Skeletal muscle cell (primary cell): ENCODE measurements at places on chromosomes 1 and 21.

GRCh38 chr1:241551759-241552638 lies 19.8 kb downstream of the KMO start:
- DNase-seq = no peak

- no peak for DNase-seq
Measured at GRCh38 chr1:214259353-214259977, 21.5 kb upstream of the SMYD2 start.

- no peak for DNase-seq
Measured at GRCh38 chr21:41761211-41761933, 5.5 kb downstream of the RIPK4 start.

DNA sequence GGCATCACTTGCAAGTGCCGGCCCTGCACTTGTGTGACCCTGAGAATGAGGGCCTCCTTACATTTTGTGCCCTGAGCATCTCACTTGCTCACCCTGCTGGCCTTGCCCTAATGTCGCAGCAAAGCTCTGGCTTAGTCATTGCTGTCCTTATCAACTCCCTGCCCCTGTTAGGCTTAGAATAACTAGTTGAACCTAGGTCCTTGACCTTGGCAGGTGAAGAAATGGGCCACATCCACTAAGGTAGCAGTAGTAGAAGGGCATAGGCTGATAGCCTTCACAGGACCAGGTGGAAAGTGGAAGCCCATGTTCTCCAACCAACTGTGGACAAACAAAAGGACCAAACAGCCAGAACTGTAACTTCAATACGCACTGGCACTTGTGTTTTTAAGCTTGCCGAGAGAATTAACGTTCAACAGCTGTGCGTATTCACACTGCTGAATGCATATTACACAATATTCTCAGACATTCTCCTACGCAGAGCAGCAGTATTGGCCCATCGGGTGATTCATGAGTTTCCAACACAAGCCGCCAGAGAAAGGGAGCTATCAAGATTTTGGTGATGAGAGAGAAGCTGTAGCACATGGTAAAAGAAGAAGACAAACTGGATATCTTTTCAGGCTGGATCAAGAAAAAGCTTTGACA lies 27.7 kb upstream of the PTGFRN start:
- peak; percentile 96 for DNase-seq

- peak; percentile 7 for DNase-seq
Measured at GRCh38 chr21:25790122-25790877, 55.5 kb downstream of the GABPA start.

DNA sequence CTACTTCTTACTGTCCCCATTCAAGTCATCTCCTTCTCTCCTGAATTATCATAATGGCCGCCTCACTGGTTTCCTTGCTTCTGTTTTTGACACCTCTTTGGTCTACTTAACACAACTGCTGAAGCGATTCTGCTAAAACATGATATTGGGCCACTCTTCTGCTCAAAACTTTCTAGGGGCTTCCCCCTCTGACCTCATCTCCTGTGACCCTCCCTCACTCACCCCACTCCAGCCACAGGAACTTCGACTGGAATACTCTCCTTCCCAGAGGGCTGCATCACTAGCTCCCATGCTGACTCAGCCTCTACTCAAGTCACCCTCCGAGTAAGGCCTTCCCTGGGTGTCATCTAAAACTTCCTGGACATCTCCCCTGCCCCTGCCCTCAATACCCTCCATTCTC lies 35.7 kb downstream of the NRIP1 start:
- no peak for DNase-seq

GRCh38 chr1:81029266-81029665 lies 771.5 kb upstream of the ADGRL2 start:
- DNase-seq = no peak

GRCh38 chr1:234139966-234140365 lies 233.3 kb upstream of the COA6 start:
- peak; percentile 45 for DNase-seq

DNA sequence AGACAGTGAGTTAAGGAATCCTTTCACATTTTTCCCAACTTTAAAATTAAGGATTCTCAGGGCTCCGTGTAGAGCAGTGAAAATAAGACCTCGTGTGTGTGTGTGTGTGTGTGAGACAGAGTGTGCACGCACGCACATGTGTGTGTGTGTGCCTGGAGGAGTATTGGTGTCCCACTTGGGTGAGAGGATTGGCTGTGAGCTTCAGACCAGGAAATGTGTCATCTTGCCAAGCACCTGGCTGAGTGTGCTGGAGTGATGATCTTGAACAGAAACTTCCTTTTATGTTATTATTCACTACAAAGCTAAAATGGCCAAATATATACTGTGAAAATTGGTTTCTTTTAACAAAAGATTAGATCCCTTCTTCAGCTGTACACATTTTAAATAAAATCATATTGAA lies 35.2 kb upstream of the NTPCR start:
- no peak for DNase-seq

GRCh38 chr1:95832370-95832769 lies 598.4 kb downstream of the RWDD3 start:
- DNase-seq = no peak

DNA sequence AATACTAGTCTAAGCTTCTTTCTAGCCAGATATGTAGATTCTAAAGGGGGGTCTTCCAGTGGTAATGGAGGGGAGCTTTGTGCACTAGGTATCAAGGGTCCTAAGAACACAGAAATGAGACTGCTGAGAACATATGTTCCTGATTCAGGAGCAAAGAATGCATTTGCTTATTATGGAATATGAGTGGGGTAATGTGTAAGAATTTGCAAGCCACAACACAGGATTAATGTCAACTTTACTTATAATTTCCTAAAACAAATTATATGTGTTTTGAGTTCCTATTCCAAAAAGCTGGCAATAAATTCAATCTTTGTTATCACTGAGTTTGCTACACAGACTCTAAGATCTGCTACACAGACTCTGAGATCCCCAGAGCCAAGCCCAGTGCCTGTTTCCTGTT lies 357.0 kb upstream of the PTBP2 start:
- no peak for DNase-seq

GRCh38 chr1:152919071-152919470 lies 10.7 kb downstream of the IVL start:
- DNase-seq = no peak

GRCh38 chr1:6866825-6867224 lies 81.6 kb downstream of the CAMTA1 start:
- no peak for DNase-seq

GRCh38 chr1:54287176-54287650 lies 87.2 kb downstream of the MRPL37 start:
- DNase-seq = peak; percentile 78

- DNase-seq = no peak
Measured at GRCh38 chr1:226990133-226990716, 50.1 kb downstream of the COQ8A start.

DNA sequence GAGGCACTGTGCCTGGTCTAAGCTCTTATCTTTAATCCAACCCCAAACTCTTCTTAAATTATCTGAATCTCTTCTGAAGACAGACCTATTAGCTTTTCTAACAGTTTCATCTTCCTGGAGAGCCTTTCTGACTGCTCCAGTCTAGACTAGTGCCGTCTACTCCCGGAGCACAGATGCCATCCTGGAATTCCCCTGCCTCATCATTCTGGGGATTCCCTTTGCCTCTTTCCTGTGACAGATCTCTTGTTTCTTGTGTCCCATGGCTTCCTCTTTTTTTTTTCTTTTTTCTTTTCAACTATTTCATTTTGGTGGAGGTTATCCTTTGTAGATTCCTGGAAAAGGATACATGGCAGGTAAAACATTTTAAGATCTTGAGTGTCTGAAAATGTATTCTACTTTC lies 11.7 kb downstream of the SEMA4A start:
- no peak for DNase-seq

DNA sequence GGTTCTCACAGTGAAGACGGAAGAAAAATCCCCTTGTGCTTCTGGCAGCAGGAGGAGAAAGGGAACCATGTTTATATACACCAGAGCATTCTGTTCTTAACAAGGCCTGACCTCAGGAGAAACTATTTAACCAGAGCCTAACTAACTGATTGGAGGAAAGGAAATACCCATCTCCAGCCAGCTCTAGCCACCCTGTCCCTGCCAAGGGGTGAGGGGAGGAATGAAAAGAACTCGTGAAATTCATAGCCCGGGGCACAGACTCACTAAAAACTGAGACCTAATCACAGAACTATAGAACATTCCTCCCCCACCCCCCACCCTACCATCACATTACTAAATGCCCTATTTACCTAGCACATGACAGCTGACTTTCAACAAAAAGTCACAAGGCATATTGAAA lies 65.0 kb downstream of the KCNH1 start:
- no peak for DNase-seq

GRCh38 chr1:84737590-84737989 lies 47.3 kb upstream of the SSX2IP start:
- DNase-seq = no peak

DNA sequence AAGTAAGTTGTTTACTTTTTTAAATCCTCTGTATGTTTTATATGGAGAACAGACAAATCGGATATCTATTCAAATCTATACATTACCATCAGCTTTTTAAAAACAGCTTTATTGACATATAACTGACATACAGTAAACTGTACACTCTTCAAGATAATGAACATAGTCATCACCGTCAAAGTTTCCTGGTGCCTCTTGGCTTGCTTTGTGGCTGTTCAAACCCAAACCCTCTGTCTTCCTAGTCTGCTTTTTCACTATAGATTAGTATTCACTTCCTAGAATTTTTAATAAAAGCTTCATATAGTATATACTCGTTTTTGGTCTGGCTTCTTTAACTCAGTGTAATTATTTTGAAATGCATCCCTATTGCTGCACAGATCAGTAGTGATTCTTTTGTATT lies 56.4 kb upstream of the TPTE start:
- DNase-seq = no peak

GRCh38 chr1:116139592-116140134 lies 28.5 kb downstream of the MAB21L3 start:
- DNase-seq = no peak

DNA sequence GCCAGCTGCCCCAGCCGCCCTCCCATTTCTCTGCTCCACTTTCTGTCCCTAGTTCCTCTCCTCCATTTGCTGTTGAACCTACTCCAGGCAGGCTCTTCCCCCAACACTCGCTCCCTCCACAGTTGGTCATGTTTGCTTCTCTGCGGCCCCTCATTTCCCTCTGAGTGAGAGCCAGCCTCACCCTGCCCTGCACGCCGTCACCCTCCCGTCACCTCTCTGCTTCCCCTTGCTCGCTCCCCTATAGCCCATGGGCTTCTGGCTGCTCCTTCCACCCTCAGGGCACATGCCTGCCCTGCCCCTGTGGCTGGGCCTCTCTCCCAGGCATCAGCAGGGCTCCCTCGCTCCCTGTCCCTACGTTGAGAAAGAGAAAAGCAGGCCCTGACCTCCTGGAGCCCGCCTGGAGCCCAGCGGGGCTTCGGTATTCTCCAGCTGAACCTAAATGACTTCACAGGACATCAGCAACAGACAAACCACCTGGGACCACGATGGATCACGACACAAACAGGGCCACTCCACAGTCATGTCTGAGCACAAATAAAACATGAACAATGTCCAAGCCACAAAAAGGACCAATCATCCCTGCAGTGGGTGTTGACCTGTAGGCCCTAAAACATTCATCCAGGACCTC lies 13.3 kb upstream of the THEMIS2 start:
- no peak for DNase-seq

DNA sequence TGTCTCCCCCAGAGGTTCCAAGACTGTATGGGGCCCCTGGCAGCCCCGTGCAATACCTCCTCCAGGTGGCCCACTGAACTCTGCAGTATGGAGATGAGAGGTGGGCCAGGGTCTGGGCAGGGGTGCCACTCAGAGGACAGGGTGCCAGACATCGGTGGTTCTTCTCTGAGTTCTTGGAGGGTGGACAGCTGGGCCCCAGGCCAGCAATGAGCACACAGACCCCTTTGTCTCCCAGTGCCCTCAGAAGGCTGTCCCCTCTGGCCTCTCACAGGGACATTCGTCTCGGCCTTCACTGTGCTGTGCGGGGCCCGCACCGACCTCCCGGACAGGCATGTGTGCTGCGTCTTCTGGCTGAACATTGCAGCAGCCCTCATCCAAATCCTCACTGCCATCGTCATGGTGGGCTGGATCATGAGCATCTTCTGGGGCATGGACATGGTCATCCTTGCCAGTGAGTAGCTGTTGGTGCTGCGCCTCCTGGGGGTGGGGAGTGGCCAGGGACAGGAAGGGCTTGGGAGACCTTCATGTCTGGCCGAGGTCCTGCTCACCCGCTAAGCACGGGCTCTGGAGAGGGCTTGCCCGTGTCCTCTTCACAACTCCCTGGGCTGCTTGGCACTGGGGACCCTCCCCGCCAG lies 48.1 kb downstream of the STUM start:
- no peak for DNase-seq

DNA sequence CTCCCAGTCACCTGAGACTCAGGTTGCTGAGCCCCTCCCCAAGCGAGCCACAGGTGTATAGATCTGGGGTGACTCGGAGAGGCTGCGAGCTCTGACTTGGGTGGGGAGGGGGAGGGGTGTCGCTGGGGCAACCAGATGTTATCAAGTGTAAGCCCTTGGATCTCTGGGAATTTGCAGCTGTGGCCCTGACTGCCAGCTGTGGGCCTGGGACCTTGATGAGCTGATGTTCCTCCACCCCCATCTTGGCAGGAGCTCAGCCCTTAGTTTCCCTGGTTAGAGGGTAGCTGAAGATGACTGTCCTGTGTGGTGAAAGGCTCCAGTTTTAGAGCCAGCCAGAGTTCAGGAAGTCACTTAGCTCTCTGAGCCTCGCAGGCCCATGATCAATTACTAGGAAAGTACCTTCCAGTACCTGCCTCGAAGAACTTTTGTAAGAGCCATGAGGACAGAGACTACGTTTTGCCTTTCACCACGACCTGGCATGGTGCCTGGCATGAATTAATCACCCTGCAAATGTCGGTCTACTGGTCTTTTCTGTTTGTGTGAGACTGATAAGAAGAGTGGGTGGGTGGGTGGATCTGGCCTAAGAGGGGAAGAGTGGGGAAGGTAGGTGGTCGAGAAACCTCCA lies 55.8 kb downstream of the YARS1 start:
- DNase-seq = no peak

DNA sequence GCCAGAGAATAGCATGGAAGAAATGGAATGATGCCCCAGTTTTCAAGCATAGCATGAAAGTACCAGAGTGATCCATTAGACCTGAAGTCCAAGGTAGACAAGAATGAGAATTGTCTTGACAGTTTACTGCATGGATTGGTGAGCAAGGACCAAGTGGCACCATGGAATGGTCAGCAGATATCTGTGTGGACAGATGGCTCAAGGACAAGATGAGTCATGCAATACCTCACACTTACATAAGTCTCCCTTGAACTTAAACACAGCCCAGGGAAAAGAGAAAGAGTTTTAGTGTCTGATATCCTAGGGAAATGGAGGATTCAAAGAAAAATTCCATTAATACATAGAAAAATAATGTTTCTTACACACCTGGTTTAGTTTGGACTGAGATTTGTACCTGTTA lies 195.2 kb downstream of the MRPL39 start:
- no peak for DNase-seq

- no peak for DNase-seq
Measured at GRCh38 chr1:44828003-44828651, 14.9 kb downstream of the PTCH2 start.
